Body of pancreas (tissue), 4 donors: ENCODE measurements at places on chromosomes 1 and 21. TPM values are rescaled to one million over a fixed set of nuclear protein-coding genes. Genes with fewer than 3 reads are reported as not detected.

The C1orf50 gene
- 2.1 TPM for total RNA-seq

The ACTL8 gene
- not detected for total RNA-seq

The AKR7A3 gene
- total RNA-seq = 479 TPM

The AGMAT gene
- total RNA-seq = 0.52 TPM

The AMY2B gene
- total RNA-seq = 1,483 TPM

The TLR5 gene
- total RNA-seq = 10.1 TPM

The ELOVL1 gene
- total RNA-seq = 17.5 TPM

The SPRR2B gene
- total RNA-seq = not detected
